Fibroblast of skin of left biceps (primary cell): ENCODE measurements at places on chromosomes 1 and 21.

DNA sequence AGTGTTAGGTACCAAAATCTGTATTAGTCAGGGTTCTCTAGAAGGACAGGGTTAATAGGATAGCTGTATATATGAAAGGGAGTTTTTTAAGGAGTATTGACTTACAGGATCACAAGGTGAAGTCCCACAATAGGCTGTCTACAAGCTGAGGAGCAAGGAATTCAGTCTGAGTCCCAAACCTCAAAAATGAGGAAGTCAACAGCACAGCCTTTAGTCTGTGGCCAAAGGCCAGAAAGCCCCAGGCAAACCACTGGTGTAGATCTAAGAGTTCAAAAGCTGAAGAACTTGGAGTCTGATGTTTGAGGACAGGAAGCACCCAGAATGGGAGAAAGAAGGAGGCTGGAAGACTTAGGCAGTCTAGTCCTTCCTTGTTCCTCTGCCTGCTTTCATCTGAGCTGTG is 487.5 kb upstream of the CHRM3 start:
- no peak for DNase-seq

GRCh38 chr1:175364424-175365076 is 172.0 kb upstream of the KIAA0040 start:
- DNase-seq = no peak

DNA sequence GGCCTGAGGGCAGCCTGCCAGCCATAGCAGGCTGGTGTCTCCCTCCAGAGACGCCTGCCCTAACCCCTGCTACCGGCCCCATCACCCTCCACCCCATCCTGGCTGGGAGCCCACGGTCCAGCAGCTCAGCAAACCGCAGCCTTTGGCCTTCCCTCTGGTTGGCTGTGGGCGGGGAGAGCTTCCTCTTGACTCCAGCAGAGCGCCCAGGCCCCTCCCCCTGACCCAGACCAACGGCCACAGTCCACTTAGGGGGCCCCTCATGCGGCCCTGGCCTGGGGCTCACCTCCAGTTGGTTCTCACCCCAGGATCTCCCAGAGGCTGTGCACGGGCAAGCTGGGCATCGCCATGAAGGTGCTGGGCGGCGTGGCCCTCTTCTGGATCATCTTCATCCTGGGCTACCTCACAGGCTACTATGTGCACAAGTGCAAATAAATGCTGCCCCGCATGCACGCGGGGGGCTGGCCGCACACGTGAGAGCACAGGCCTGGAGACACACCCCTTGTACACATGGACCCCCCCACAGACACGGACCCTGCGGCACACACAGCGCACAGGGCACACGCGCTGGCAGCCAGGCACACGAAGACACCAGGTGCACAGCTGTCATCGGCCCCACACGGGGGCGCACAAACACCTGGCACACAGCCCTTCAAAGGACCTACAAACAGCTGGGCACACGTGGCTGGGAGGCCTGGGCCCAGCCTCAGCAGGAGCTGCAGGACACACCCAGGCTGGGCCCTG is 3.1 kb downstream of the SMIM1 start:
- no peak for DNase-seq

DNA sequence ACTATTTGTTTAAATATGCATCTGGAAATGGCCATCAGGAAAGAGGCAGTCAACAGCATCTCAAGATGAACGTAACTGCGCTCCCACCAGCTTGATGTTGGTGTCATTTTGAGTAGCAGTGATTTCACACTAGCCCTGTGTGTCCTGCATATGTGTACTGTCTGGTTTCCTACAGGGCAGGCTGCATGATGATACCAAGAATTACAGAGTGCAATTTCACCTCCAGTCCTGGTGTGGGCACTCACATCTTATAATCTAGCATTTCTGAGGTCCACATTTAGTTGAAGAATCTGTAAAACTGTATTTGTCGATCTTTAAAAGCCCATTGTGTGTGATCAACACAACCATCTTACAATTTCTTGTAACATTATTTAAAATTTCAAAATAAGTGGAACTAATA is 336.4 kb downstream of the PAPPA2 start:
- no peak for DNase-seq

GRCh38 chr1:170487503-170487902 is 44.5 kb upstream of the GORAB start:
- no peak for DNase-seq

DNA sequence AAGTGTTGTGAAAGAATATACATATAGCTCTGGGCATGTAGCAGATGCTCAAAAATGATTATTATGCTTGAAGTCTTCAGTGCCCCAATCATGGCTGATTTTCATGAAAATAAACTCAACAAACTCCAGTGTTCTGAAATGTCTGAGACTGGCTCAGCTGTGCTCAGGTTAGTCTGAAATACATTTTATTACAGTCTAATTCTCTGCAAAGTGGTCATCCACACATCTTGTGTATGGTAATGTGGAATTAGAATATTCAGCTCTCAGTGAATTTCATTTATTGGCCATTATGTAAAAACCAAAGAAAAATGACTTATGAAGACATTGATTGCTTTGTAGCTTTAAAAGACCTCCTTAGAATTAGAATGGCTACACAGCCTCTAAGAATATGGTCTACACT is 109.9 kb downstream of the DISC1 start:
- DNase-seq = no peak

DNA sequence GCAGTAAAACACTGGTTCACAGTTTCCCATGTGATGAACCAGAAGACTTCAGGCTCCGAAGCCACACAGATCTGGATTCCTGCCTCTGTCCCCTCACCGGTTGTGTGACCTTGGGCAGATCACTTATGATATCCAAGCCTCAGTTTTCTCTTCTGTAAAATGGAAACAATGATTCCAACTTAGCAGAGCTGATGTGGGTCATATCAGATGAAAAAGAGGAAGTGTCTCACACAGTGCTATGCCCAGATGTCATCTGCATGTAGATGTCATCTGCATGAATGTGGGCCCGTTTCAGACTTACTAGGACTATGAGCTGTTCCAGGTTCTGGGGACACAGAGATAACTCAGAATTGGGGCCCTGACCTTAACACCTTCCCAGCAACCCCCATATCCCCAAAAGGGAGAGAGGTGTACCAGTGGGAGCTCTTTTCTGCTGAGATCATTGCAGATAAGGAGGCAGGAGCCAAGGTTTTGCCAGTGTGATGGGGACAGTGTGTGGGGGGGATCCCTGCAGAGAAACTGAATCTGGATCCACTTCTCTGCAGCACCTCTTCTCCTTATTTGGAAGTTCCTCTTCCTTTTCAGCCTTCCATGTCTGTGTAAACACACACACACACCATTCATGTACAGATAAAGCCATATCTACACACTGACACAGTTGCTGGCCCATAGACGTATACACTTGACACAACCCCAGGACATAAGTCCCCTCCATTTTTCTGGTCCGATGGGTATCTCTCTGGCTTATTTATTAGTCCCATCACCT is 5.0 kb upstream of the ADGRB2 start:
- DNase-seq = no peak

- DNase-seq = no peak
These were observed 48.9 kb upstream of the F3 start for GRCh38 chr1:94590203-94591137.

- DNase-seq = no peak
These were observed 24.2 kb upstream of the TBX15 start for GRCh38 chr1:119012383-119012782.

DNA sequence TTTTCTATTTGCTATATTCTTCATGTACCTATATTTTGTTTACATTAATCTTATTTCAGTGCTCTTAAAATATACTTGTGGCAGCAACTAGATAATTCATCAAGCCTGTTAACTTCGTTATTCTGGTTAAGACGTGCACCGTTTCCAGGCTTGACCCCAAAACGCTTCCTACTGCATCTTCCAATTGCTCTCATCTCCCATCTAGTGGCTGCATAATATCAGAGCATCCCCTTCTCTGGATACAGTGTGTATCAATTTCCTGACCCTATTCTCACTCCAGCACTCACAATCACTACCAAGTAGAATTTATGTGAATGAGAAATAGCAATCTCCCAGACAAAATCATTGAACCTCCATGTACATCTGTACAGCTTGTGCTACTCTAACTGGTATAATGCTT is 1280.3 kb upstream of the B3GALT2 start:
- no peak for DNase-seq

- no peak for DNase-seq
These were observed 29.7 kb downstream of the URB2 start for GRCh38 chr1:229655781-229656180.

DNA sequence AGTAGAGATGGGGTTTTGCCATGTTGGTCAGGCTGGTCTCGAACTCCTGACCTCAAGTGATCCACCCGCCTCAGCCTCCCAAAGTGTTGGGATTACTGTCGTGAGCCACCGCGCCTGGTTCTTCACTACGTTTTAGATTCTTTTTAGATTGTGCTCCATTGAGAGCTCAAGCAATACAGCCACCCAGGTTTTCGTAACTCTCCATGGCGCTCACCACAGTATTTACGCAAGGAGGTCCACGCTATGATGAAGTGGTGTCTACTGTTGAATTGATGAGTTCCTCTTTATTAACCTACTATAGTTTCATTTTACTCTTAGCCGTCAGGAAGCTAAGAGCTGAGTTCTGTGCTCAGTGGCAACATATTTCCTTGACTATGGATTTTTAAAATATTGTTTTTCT is 1.8 kb upstream of the KIF1B start:
- DNase-seq = no peak

- DNase-seq = no peak
These were observed 1.9 kb downstream of the BSDC1 start for GRCh38 chr1:32392325-32392724.

DNA sequence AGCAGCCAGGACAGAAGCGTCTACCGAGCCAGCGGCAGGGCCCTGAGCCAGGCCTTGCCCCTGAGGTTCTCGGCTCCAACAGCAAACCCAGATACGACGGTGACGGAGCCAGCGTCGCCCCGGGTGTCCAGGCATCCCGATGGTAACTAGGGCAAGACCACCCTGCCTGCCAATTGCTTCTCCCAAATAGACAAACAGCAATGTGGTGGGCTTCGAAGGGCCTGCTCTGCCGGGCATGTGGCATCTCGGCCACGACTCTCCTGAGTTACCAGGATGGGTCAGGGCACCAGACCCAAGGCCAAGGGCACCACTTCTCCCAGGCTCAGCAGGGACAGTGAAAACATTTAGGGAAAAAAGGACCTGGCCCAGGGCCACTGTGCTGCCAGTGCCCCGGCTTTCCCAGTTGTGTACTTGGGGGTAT is 3.2 kb upstream of the ACTRT2 start:
- DNase-seq = no peak

DNA sequence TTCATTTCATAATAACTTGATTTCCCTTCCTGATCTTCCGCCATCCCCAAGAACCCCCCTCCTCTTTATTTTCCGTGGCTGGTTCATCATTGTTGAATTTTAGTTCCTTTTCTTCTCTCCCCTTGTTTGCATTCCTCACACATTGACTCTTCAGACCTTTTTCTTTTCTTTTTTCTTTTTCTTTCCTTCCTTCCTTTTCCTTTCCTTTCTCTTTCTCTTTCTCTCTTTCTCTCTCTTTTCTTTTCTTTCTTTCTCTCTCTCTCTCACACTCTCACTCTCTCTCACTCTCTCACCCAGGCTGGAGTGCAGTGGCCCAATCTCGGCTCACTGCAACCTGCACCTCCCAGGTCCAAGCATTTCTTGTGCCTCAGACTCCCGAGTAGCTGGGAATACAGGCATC is 231.3 kb downstream of the FMN2 start:
- DNase-seq = no peak

DNA sequence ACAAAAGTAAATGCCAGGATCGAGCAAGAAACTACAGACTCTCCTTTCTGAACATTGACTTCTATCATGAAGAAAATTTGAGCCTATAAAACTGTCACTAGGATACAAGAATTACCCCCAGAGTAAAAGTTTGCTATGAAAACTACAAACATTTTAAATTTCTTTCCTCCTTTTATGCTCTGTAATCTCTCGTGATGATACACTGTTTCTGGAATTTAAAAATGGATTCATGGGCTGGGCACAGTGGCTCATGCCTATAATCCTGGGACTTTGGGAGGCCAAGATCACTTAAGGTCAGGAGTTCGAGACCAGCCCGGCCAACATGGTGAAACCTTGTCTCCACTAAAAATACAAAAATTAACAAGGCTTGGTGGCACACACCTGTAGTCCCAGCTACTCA is 181.3 kb downstream of the ZNF281 start:
- DNase-seq = no peak

- DNase-seq = no peak
These were observed 17.4 kb downstream of the AIDA start for GRCh38 chr1:222694927-222695326.

DNA sequence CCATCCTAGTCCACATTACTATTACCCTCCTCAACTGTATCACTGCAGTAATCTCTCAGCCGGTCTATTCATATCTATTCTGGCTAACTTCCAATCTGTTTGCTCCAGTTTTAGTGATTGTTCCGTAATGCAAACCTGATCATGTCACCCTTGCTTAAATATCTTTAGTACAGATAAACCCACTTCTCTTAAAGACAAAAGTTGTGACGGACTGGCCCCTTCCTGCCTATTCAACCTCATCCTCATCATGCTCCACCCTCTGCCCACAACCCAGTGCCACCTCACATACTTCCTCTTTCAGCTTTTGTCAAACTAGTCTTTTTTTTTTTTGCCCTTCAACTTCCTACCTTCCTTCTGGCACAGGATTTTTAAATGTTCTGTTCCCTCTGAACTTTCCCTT is 2.8 kb upstream of the C1orf162 start:
- no peak for DNase-seq

- peak; percentile 79 for DNase-seq
These were observed 40.1 kb downstream of the SLC2A7 start for GRCh38 chr1:8985915-8986813.

DNA sequence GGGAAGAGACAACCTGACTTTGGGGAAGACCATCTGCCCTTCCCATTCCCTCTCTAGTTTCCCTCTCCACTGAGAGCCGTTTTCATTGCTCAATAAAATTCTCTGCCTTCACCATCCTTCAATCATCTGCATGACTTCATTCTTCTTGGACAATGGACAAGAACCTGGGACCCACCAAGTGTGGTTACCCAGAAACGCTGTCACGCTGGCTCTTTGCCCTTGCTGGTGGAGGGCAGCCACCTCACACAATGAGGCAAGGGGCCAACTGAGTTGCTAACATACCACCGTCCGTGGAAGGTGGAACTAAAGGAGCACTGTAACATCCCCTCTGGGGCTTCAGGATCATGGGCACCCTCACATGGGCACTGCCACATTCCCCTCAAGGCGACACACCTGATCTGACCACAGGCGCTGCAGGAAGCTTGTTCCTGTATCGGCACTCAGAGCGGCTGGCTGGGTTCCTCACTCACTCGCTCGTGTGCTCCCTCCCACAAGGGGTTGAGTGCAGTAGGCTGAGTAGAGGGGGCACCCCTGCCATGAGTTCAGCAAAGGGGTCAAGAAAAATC is 652.4 kb downstream of the PLPP3 start:
- DNase-seq = no peak

- DNase-seq = no peak
These were observed 80.8 kb upstream of the SLC2A1 start for GRCh38 chr1:43039228-43040055.

GRCh38 chr1:222583079-222583478 is 6.7 kb downstream of the TAF1A start:
- no peak for DNase-seq

GRCh38 chr1:40692429-40692895 is 958 bp downstream of the NFYC start:
- DNase-seq = no peak
